Fibroblast of the aortic adventitia (primary cell): ENCODE measurements at places on chromosomes 1 and 21. TPM values are rescaled to one million over a fixed set of nuclear protein-coding genes. Genes with fewer than 3 reads are reported as not detected.
A peak's percentile ranks its signal among the peaks of the same experiment; 100 is the strongest.

- DNase-seq = no peak
Observed at GRCh38 chr1:244092964-244093638, 42.0 kb downstream of the ZBTB18 start.

- peak; percentile 45 for DNase-seq
Observed at GRCh38 chr21:35390013-35390776, 341.1 kb upstream of the RUNX1 start.

DNA sequence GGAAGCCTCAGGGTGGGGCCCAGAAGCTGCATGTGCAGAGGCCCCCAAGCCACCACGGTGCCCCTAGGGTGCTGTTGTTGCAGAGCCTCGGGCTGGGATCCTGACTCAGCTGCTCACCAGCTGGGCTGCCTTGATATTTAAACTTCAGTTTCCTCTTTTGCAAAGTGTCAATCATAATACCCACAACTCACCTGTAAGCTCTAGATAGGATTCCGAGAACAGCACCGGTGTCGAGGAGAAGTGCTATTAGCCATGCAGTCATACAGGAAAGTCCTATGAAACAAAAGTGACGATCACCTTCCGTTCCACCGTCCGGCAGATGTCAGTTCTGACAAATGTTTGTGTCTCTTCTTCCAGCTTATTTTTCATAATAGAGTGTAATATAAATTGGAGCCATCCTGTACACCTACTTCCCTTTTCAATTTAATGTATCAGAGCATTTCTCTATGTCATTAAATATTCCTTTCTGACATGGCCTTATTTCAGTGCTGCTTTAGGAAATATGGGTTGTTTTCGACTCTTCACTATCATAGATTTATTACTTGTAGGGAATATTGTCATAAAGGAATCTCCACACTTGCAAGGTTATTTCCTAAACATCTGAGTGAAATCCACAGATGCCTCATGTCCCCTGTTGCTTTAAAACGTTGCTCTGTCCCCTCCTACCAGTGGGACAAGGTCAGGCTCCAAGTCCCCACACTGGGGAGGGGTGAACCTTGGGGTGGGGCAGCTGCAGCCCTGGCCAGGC, 100.8 kb downstream of the SIK1 start:
- no peak for DNase-seq

DNA sequence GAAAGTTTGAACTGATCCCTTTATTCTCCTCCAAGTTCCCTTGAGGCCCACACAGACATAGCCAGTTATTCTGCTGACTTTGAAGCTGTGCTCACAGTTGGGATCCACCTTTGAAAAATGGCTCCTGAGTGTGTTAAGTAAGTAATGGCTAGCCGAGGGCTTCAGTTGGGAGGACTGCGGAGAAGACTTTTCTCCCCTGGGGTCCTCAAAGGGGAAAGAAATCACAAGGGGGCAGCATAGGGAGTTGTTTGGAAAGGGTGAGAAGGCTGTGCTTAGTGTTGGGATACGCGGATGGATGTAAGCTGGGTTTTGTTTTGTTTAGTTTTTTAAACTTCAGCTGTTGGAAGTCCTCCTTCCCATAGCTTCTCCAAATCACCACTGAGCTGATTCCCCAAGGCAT, 8.3 kb downstream of the PGM1 start:
- DNase-seq = no peak

DNA sequence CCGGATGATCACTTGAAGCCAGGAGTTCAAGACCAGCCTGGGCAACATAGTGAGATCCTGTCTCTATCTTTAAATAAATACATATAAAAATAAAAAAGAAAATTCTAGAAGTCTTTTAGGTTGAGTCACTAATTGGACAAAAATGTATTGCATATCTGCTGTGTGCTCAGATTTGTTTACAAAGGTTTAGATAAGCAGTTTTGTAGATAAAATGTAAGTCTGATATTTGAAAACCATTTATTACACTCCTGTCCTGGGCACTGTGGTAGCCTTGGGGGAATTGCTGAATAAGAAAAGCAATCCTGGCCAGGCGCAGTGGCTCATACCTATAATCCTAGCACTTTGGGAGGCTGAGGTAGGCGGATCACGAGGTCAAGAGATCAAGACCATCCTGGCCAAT, 11.6 kb downstream of the GMEB1 start:
- DNase-seq = peak; percentile 48

- no peak for DNase-seq
Observed at GRCh38 chr1:208154040-208154439, 90.1 kb downstream of the PLXNA2 start.

DNA sequence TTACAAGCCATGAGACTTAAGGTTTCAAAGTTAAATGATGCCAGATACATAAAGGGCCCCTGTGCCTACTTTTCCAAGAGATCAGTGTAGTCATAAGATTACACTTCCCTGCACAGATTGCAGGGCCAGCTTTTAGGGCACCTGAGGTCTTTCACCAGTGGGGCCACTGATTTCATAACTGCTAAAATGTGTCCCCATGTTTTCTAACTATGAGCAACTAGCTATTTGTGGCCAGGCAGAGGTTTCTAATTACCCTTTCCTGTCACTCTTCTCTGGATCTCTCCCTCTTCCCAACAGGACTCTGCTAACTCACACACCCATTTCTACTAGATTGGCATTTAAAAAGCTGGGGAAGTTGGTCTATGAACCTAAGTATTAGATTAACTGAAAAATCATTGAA, 207.1 kb upstream of the SGIP1 start:
- DNase-seq = no peak

DNA sequence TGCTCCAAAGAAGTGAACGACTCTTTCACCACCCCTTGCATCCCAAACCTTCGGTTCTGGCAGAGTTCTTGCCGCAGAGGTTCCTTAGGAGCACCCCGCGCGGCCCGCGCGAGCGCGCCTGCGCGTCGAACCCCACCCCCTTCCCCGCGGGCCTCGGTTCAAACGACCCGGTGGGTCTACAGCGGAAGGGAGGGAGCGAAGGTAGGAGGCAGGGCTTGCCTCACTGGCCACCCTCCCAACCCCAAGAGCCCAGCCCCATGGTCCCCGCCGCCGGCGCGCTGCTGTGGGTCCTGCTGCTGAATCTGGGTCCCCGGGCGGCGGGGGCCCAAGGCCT, at the start of gene C1orf56:
C1orf56 (plus strand) TSS at position 161 of the 334 bp plus-strand sequence; CDS start at position 258, 97 bp downstream.
- DNase-seq = peak; percentile 65

- no peak for DNase-seq
Observed at GRCh38 chr1:208528578-208529240, 284.5 kb upstream of the PLXNA2 start.

GRCh38 chr1:42175314-42176054, 10.9 kb upstream of the GUCA2A start:
- DNase-seq = no peak

IRF6 gene
- total RNA-seq = 3.1 TPM in 1 of 2 replicates, not detected in the other

RGS8 gene
- 0.16 TPM in 1 of 2 replicates, not detected in the other for total RNA-seq

CELA3A gene
- not detected in 2 replicates for total RNA-seq

ILDR2 gene
- 0.09 and 0.25 TPM in 2 replicates for total RNA-seq

CELA2A gene
- total RNA-seq = not detected in 2 replicates

PLEKHN1 gene
- 0.54 TPM in 1 of 2 replicates, not detected in the other for total RNA-seq

NIBAN1 gene
- total RNA-seq = 121 and 131 TPM in 2 replicates
